ENCODE measurements at places on chromosomes 4 and X.

DNA sequence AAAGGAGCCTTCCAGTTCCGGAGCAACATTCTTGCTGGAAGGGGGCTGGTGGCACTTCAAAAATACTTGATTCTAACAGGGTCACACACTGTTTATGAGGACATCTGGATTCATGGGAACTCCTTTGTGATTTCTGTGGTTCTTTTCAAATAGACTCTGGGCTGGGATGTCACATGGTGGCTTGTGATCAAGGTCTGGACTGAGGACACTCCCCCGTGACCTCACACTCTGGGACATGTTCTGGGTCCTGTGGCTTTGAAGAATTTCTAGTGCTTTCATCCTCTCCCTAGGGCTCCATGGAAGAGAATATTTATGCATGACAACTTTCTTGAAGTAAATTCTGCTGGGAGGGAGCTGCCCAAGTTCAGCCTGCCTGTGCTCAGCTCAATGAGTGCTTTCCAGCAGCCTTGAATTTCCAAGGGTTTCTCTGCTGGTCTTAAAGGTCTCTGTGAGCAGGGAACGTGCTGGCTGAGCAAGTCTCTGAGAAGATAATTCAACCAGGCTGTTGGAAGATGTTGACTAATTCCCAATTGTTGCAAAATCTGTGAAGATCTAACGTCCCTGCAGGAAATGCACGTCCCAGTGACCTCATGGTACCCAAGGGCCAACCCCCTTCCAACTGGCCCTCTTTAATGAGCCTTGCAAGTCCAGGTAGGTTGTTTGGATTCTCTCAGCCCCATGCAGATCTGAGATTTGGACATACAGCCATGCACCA is 36.3 kb downstream of the GPR143 start:
- no peak for DNase-seq

- DNase-seq: no peak
These were observed 351.8 kb upstream of the GNPDA2 start for GRCh38 chr4:45078201-45078600.

DNA sequence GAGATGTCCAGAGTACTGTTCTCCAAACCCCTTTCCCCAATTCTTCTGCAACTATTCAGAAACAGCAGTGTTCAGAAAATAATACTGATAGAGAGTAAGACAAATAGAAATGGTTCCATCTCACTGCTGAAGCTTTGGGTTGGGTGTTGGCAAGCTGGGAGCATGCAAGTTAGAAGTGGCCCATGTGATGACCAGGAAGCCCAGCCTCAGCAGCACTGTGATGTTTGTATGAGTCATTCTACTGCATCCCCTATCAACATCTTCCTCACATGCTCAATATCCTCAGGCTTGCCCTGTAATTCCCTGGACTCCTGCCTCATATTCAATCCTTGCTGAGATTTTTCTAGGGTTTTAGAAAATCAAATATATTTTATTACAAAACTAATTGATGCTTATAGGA is 96.5 kb downstream of the CHRDL1 start:
- no peak for DNase-seq

DNA sequence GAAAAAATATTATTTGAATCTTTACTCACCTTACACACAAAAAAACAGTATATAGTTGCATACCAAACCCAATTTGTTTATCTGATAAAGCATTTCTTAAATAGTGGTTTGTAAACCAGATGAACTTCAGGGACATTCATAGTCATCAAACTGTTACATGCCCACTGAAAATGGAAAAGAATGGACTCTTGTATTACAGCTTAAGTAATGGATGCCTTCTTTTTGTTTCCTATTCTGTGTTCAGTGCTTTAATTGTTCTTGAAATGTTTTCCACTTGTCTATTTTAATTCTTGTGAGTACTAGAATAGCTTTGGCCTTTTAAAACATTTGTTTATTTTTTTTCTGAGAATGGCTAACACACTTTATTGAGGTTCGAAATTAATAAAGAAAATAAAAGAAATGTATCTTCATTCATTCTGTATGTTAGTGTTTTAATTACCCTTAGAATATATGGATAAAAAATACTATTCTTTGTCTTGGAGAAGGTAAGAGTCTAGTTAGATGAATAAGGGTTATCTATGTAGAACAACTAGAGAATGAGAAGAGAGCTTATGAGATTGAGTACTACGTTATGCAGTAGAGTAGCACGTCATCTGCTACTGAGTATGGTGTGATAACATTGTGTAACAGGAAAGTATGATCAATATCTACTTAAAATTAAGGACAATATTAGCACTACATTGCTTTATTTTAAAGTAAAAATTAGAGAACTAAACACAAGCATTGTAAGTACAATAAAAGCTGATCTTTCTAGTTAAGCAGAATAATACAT is 9.9 kb downstream of the CPEB2 start:
- no peak for DNase-seq

DNA sequence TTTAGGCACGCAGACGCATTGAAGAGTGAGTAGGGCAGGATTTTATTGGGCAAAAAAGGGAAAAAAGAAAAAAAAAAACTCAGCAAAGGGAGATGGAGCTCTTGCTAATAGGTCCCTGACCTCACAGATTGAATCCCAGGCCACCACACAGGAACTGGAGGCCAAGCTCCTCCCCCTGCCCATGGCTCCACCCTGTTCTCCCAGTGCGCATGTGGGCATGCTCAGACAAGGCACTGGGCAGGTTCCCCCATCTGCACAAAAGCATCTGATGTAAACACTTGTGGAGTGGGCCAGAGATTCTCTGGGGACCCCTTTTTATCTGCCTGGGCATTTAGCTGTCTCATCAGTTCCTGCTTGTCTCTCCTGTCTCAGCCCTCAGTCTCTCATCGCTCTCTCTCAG is 9.5 kb downstream of the FRMD7 start:
- DNase-seq: no peak

GRCh38 chr4:10971800-10972401 is 287.3 kb upstream of the CLNK start:
- no peak for DNase-seq

GRCh38 chr4:55549888-55550287 is 3.2 kb upstream of the CLOCK start:
- DNase-seq: peak; percentile 37

- no peak for DNase-seq
These were observed 58.5 kb upstream of the NUDT6 start for GRCh38 chr4:122980860-122981259.

- no peak for DNase-seq
These were observed 8.5 kb upstream of the GRIA3 start for GRCh38 chrX:123175366-123176122.

GRCh38 chrX:25105221-25105620 is 89.5 kb upstream of the ARX start:
- DNase-seq: no peak

DNA sequence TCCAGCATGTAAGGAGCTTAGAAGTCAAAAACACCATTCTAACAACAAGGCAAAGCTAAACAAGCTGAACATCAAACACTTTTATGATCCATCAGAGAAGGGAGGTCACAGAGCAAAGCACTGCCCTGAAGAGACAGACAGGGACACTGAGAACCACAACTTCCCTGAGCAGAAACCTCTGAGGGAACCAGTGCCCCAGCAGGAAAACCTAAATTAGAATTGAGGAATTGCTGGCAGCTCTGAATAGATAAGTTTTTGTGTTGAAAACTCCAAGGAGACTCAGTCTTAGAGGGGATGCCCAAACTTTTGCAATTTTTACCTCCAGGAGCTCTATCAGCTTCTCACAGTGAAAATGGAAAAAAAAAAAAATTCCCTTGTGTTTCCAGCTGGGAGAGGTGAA is 83.0 kb upstream of the MAPK10 start:
- no peak for DNase-seq

DNA sequence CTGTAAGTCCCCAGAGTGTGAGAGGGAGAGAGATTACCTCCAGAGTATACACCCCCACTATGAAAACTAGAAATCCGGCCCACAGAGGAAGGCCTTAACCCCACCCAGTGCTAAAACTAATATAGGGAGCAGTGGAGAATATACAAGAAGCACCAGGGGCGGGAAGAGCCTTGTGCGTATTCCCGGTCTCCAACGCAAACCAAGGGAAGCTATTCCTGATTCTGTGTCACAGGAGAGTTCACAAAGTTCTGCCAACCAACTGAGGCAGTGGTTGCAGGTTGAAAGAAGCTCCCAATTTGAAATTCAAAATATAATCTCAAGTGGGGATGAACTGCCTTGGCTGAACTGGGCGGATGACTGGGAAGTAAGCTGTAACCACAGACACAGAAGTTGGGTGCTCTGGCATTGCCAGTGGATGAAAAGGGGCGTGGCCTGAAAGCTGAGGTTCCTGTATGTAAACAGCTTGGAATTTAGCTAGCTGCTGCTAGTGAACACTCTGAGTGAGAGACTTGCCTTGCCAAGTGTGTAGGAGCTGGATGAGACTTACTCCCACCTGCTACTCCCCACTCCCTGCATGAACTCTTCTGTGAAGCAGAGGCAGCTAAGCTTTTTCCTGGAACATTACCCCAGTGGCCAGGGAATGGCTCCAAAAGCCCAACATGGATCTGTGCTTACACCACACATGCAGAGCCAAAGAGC is 32.7 kb downstream of the ELF2 start:
- no peak for DNase-seq

GRCh38 chr4:87058356-87059073 is 123.7 kb downstream of the AFF1 start:
- no peak for DNase-seq

Data from T-helper 1 cell (primary cell).